ENCODE measurements at places on chromosomes 16 and 17.

GRCh38 chr17:58560511-58560910 lies 46.1 kb upstream of the MTMR4 start:
- DNase-seq: no peak

DNA sequence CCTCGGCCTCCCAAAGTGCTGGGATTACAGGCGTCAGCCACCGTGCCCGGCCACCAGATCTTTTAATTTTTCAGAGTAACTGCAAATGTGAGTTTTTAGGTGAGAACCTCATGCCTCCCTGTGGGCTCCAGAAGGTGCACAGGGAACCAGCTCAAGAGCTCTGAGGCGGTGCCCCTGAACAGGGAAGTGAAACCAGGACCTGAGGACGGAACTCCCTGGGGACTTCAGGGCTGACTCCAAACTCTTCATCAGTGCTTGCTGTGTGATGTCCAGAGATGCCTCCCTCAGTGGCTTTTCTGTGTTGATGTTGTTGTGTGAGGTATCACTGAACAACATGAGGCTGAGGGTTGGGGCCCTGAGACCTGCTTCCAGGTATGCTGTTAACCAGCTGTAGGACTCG lies 23.8 kb downstream of the SLC12A3 start:
- peak; percentile 87 for DNase-seq

- no peak for DNase-seq
Observed at GRCh38 chr16:74020095-74020670, 276.4 kb upstream of the PSMD7 start.

GRCh38 chr17:79087428-79088143 lies 13.0 kb downstream of the ENGASE start:
- peak; percentile 80 for DNase-seq

DNA sequence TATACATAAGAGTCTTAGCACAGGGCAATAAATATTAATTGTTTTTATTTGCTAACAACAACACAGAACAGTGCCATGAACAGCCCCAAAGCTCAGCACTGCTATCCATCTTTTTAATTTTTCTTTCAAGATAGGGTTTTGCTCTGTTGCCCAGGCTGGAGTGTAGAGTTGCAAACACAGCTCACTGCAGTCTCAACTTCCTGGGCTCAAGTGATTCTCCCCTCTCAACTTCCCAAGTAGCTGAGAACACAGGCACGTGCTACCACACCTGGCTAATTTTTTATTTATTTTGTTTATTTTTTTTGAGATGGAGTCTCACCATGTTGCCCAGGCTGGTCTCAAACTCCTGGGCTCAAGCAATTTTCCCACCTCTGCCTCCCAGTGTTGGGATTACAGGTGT lies 47.6 kb upstream of the AKAP1 start:
- DNase-seq: no peak

DNA sequence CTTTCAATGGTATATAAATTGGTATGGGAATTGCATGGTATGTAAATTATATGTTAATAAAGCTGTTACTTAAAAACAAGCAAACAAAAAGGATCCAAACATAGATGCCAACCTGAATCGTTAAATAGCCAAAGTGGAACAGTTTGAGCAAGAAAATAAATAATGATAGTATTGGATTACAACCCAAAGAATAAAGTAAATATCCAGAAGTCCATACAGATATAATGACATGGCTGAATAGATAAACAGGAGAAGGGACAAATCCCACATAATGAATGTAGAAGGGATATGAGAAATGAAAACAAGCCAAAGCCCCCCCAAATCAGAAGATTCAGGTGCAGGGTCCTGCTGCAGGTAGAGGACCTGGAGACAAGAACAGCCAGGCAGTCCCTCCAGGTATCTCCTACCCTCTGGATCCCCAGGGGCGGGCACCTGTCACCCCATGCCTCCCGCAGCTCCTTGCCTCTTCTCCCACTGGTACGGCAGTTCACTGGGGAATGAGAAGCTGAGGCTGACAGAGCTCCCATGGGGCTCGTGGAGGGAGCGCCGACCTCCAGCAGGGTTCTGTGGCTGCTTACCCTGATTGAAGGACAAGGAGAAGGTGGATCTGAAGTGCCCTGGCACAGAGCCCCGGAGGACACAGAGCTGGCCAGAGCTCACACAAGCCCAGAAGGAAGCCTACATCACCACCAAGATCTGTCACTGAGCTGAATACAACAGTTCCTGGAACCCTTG lies 9.9 kb upstream of the LCAT start:
- DNase-seq: no peak

GRCh38 chr17:40198576-40198975 lies 20.5 kb upstream of the WIPF2 start:
- no peak for DNase-seq

GRCh38 chr17:69712801-69713311 lies 298.4 kb downstream of the MAP2K6 start:
- DNase-seq: no peak

- DNase-seq: no peak
Observed at GRCh38 chr16:72997141-72997542, 50.8 kb downstream of the ZFHX3 start.

DNA sequence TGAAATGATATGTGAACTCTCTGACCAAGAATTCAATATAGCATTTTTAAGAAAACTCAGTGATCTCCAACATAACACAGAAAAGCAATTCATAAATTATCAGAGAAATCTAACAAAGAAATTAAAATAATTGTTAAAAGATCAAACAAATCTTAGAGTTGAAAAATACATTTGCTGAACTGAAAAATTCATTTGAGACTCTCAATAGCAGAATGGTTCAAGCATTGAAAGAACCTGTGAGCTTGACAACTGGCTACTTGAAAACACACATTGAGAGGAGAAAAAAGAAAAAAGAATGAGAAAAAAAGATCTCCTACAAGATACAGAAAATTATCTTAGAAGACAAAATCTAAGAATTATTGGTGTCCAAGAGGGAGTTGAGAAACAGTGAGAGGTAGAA lies 203.5 kb downstream of the CEP112 start:
- no peak for DNase-seq

- no peak for DNase-seq
Observed at GRCh38 chr16:83742124-83742899, 65.5 kb upstream of the HSBP1 start.

DNA sequence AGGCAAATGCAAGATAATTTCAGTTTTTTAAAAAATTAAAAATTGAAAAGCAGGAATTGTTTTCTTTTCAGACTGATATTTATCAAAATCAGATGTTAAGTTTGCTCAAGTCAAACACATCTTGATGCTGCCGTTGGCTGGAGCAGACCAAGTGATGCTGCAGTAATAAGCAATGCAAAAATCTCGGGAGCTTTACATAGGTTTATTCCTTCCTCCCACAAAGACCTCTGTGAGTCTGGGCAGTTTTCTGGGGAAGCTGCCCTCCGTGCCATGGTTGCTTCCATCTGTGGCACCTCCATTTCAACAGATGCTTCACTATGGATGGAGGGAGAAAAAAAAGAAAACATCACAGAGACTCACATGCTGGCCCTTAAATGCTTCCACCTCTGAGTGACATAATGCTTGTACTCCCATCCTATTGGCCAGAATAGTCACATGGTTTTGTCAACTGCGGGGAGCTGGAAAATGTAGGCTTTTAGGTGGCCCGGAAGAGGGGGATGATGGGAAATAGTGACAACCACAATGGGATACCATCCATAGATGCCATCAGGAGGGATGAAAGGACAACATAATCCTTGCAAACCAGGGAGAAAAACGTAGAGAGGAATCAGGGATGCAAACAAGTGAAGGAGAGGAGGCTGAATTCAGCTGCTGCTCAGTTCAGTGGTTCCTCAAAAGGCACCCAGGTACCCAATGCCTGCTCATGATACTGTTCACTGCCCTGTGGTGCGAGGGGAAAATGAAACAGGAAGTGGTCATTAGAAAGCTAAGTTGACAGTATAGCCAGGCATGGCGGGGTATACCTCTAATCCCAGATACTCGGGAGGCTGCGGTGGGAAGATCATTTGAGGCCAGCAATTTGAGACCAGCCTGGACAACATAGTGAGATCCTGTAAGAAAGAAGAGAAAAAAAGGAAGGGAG lies 13.5 kb upstream of the ERCC4 start:
- DNase-seq: peak; percentile 54

- DNase-seq: no peak
Observed at GRCh38 chr17:48488548-48489106, 42.2 kb downstream of the HOXB1 start.

GRCh38 chr16:49723310-49723709 lies 132.6 kb downstream of the ZNF423 start:
- no peak for DNase-seq

GRCh38 chr17:77704048-77704815 lies 254.3 kb upstream of the TNRC6C start:
- DNase-seq: no peak

GRCh38 chr17:59493867-59494266 lies 71.5 kb upstream of the DHX40 start:
- no peak for DNase-seq

DNA sequence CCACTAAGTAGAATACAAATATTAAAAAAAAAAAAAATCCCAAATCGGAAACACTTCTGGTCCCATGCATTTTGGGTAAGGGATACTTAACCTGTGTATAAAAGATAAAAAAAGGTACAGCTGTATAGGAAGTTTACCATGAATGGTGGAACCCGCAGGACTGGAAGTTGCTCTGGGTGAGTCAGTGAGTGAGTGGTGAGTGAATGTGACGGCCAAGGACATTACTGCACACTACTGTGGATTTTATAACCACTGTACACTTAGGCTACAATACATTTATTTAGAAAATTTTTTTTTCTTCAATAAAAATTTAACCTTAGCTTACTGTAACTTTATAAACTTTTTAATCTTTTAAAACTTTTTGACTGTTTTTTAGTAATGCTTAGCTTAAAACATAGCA lies 71.3 kb upstream of the BCAR1 start:
- no peak for DNase-seq

- DNase-seq: no peak
Observed at GRCh38 chr17:50464736-50465135, 3.9 kb downstream of the CHAD start.

DNA sequence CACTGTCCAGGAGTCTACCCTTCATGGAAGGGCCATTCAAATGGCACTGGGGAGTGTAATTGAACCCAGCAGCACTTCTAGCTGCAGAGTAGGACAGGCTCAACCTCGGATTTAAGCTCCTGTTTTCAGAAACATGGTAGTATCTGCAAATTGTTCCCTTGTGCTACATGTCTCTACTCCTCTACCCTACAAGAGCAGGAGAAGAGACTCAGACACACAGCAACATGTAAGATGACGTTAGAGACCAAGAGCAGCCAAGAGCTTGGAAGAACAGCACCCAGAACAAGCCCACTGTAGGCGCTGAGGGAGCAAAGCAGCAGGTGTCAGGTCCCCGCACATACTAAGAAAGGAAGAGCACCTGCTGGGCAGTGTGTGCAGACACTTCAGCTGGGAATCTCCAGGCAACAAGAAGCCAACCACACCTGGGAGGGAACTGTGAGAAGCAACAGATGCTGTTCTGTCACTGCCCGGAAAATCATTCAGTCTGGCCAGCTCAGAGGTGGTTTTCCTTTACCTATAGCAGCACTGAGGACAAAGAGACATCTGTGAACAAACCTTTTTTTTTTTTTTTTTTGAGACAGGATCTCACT lies 35.6 kb upstream of the MNT start:
- no peak for DNase-seq

GRCh38 chr17:17613708-17614114 lies 22.2 kb upstream of the PEMT start:
- DNase-seq: peak; percentile 57

- DNase-seq: no peak
Observed at GRCh38 chr17:49821916-49822315, 26.0 kb downstream of the TAC4 start.

DNA sequence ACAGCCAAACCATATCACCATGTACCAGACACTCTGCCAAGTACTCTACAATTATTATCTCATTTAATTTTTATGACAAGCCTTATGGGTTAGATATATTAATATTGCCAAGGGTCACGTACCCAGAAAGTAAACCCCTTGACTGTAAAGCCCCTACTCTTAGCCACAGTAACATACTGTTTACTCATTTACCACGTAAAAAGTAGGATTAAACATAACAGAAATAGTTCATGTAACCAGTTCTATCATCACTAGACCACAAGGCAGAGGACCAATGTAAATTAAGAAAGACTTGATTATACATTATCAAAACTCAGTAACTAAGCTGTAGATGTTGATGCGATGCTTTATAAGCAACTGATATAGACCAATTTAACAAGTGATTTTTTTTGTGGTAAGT lies 101.5 kb upstream of the CNTNAP4 start:
- DNase-seq: no peak

DNA sequence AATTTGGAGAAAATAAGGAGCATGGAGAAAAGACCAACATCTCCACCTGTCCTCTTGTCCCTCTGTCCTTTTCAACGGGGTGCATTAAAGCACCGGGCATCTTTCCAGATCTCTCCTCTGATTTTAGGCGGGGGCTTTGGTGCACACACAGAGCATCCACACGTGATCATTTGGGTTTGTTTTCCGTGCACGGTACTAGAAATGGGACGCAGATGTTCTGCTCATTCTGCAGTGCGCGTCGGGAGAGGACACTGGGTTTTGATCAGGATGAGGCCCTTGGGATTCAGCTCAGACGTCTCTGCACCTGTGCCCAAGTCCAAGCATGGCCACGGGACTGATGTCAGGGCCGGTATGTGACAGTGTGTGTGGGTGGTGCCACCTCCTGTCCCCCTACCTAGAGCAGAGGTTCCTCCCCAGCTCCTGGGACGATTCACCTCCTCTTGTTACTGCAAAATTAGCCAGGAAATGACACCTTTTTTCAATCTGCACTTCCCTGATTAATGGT lies 31.9 kb downstream of the PDIA2 start:
- DNase-seq: no peak

DNA sequence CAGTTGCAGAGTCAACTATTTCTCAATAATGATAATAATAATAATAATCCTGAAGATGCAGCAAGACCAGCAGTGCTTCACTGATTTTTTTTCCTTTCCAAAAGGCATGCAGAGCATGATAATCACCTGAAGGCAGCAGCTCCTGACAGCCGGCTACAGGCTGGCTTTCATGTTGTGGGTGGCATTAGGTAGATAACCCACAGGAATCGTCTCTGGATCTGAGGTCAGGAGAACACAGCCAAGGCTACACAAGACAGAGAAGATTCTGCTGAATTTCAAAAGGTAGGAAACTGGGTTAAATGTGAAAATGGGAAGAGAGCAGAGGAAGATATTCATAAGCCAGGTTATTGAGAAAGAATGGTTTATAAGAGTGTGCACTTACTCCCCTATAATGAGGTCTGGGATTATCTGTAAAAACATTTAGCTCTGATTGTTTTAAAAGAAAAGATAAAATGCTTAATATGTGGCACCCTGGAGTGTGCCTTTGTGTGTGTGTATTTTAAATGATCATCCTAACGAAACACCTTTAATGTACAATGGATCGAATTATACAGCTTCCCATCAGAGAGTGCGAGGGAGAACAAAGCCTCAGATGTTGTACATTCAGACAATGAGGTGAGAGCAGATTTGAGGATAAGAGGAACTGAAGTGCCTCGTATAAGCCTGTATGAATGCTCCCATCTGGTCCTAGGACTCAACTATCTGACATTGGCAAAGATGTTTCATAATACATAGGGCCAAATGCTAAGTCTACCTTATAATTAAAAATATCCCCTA lies 273.1 kb downstream of the PHKB start:
- no peak for DNase-seq

- DNase-seq: no peak
Observed at GRCh38 chr17:16924696-16925440, 47.0 kb downstream of the TNFRSF13B start.

- peak; percentile 91 for DNase-seq
Observed at GRCh38 chr17:18363101-18364049, at the start of gene SHMT1. TSS of gene SHMT1 (minus strand) at chr17:18363550. CDS start at chr17:18355981, 7,569 bp downstream.

Measured in B cell (primary cell).